ENCODE measurements at places on chromosomes 6 and 20. TPM values are rescaled to one million over a fixed set of nuclear protein-coding genes. Genes with fewer than 3 reads are reported as not detected.
A peak's percentile ranks its signal among the peaks of the same experiment; 100 is the strongest.

DNA sequence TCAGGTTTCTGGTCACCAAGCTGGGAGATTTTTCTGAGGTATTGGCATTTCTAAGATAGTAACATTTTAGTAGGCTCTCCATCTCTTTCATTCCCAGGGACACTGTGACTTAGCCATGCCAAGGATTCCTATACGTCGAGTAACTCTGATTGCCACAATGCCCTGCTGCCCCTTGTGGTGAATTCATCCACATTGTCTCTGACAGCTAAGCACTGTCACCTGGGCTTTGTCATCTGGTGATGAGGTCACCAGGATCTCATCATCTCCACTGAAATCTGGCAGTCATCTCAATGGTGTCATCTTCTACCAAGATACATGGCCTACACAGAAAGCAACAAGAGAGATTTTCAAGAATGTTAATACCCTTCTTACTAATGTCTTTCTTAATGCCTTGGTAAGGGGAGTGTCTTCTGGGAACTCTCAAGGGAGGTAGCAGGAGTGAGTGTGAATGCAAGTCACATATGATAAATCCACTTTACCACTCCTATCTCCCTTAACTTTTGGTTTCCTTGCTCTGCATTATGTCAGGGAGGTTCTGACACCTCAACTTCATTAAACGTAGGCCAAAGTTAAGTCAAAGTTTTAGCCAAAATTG is 246.7 kb downstream of the CD109 start:
- DNase-seq: no peak
- no peaks in the 10 kb centered on the region for H3K36me3 ChIP-seq
- H3K27ac ChIP-seq: no peak overlapping the region
- H3K4me3 ChIP-seq: no peak overlapping the region
- H3K4me1 ChIP-seq: no peaks in the 10 kb centered on the region

DNA sequence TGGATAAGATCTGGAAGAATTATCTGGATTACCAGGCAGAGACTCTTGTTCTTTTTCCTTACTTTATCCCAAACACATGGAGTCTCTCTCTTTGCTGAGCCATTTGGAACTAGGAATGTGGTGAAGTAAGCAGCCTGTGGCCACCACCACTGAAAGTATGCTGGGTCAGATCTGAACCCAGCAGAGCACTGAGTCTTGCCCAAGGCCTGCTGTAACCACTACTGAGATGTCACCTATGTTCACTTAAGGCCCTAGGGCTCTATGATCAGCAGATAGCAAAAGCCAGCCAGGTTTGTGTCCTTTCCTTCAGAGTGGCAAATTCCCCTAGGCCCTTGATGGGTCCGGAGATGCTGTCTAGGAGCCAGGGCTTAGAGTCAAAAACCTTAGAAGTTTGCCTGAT is 103.3 kb upstream of the PLN start:
- DNase-seq: no peak
- H3K4me1 ChIP-seq: no peaks in the 10 kb centered on the region
- H3K27ac ChIP-seq: no peak overlapping the region
- H3K4me3 ChIP-seq: no peak overlapping the region
- H3K36me3 ChIP-seq: no peaks in the 10 kb centered on the region
- H3K27me3 ChIP-seq: no peaks in the 10 kb centered on the region

DNA sequence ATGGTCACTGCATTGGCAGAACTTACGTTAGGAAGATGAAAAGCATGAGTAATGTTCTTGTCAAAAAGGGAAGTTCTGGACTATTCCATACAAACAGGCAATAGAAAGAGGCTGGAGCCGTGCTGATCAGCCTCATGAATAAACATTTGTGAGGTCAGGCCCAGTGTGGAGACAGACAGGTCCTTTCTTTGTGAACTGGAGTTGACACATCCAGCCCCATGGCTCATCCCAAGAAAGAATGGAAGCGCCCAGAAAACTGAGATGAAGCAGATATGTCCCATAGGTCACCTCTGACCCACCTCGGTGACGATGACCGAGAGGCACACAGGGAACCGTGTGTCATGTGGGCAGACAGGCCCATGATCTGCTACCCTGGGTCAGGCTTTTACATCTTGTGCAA is 276.0 kb upstream of the SGK1 start:
- H3K36me3 ChIP-seq: no peaks in the 10 kb centered on the region
- no peak for DNase-seq

DNA sequence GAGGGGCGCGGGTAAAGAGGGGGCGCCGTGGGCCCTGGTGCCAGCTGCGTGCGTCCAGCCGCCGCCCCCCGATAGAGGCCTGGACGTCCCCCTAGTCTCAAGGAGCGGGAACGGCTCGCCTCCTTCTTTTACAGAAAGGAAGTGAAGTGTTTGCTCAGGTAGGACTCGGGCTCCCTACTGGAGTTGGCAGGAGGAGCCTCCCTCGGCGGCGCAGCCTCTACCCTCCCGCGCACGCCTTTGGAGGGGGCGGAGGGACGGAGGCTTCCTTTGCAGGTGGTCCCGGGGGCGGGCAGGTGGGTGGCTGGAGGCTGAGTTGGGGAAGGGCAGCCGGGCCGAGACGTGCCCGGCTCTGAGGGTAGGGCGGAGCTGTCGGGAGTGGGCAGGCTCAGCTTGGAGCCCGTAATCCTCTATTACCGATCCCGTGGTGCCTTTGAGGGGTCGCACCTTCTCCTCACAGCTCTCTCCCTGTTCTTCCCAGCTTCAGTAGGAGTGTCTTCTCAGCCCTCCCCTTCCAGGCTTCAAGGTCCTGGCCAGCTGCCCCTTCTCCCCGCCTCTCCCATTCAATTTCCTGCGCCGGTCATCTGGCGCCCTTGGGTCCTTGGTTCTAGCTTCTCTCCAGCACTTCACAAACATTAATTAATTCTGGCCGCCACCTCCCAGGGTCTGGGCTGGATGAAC is 728 bp downstream of the ITPR3 start:
- H3K36me3 ChIP-seq: no peaks in the 10 kb centered on the region
- DNase-seq: peak; percentile 86
- no peaks in the 10 kb centered on the region for H3K27me3 ChIP-seq
- H3K4me3 ChIP-seq: peak overlapping the region; percentile 88

GRCh38 chr20:6212903-6213302 is 90.1 kb upstream of the FERMT1 start:
- no peaks in the 10 kb centered on the region for H3K4me1 ChIP-seq
- no peaks in the 10 kb centered on the region for H3K27me3 ChIP-seq
- H3K36me3 ChIP-seq: no peaks in the 10 kb centered on the region
- H3K4me3 ChIP-seq: no peak overlapping the region
- DNase-seq: no peak

The HTR1B gene
- 0.20 TPM for total RNA-seq

The TCP11 gene
- total RNA-seq: not detected

The CDK5RAP1 gene
- total RNA-seq: 33.2 TPM

The MAPK13 gene
- total RNA-seq: 21.2 TPM
